ENCODE measurements at places on chromosomes 5 and 9.

DNA sequence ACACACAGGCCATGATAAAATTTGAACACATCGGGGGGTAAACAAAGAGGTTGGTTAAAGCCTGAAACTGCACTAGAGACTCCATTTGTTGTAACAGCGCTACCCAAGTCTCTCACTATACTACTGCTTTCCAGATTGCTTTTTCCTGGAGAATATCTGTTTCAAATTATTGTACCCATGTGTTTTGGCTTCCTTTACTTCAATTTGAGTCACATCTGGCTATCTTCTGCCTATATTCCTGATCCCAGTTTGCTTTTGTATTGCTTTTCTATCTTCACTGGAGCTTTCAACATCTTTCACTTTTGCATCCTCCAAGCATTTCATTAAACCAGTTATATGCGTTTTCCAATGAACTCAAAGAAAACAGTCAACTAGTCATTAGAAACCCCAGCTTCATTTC lies 404.7 kb downstream of the MLLT3 start:
- no peak for DNase-seq

DNA sequence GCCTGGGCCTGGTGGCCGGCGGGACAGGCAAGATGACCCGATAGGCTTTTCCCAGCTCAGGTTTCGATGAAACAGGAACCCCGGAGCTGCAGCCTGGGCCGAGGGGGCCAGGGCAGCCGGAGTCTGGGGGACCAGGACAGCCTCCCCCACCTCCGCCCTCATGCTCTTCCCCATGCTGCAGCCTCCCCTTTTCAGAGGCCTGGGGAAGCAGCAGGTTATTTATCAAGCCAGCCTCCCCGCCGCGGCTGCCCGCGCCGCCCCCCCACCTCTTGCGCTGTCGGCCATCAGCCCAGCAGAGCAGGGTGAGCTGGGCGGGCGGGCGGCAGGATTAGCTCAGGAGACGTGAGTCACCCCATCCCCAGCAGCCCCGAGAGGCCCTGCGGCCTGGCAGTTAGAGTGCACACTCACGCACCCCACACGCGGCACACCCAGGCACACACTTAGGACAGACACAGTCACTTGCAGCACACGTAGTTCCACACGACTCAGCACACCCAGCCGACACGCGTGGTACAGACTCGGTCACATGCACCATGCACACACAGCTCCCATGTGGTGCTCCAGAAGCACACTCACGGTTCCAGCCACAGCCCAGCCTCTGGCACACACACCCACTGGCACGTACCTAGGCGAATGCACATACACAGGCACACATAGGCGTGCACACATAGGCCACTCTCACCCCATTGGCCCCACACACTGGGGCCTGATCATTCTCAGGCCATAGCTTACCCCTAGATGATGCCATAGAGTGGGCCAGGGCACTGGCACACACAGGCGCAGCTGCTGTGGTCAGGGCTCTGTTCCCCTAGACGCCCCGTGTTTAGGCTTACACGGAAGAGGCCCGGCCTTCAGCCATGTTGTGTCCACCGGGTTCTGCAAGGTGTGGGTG lies 13.0 kb downstream of the CXXC5 start:
- peak; percentile 87 for DNase-seq

- DNase-seq, result no peak
Measured at GRCh38 chr5:180156141-180156540, 52.9 kb downstream of the RASGEF1C start.

GRCh38 chr9:88015606-88016005 lies 41.3 kb upstream of the CDK20 start:
- DNase-seq, result no peak

DNA sequence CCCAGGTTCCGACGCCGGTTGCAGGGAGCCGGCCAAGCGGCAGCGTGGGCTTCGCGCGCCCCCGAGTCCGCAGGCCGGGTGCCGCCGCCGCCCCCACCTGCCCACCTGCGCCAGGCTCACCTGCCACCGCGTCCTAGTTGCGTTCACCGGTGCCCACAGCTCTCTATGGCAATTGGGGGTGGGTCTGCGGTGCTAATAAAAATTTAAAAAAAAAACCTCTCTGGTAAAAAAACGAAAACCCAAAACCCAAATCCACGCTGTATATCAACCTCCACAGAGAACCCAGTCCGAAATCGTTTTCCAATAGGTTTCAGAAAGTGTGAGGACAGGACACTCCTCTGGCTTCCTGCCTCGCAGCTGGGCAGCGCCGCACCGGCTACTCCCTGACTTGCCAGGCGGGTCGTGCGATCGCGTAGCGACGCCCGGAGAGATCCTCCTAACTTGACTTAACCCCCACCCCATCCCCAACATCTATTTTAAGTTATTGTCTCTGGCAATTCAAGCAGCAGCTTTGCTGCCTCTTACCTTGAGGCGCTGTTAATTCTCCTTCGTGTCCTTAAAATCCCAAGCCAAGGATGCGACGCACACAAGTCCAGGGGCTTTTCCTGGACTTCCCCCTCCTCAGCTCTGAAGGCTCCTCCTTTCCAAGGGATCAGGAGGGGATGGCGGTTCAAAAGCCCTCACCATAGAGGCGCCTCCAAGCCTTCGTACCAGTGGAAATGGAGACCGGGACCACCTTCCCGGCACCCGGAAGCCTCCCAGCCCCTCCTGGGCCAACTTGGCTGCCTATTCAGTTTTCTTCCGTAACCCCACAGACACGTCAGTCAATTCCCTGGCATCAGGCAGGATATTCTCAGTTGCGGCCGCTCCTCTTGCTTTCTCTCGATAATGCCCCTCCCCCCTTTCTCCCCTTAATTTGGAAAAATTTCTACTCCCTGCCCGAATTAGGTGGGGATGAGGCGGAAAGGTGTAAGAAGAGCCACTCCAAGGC lies 1639.4 kb upstream of the C9orf72 start:
- DNase-seq, result no peak

Measured in natural killer cell treated with Interleukin-12 subunit alpha and Interleukin-12 subunit beta and Interleukin-15 and Interleukin-18, amount 100 ng/mL, for 72 hours (primary cell).